ENCODE measurements at places on chromosomes 2 and 18.

- no peak for DNase-seq
Observed at GRCh38 chr18:48637081-48637990, 98.5 kb downstream of the CTIF start.

- DNase-seq = no peak
Observed at GRCh38 chr18:50388988-50389387, 14.1 kb downstream of the SKA1 start.

DNA sequence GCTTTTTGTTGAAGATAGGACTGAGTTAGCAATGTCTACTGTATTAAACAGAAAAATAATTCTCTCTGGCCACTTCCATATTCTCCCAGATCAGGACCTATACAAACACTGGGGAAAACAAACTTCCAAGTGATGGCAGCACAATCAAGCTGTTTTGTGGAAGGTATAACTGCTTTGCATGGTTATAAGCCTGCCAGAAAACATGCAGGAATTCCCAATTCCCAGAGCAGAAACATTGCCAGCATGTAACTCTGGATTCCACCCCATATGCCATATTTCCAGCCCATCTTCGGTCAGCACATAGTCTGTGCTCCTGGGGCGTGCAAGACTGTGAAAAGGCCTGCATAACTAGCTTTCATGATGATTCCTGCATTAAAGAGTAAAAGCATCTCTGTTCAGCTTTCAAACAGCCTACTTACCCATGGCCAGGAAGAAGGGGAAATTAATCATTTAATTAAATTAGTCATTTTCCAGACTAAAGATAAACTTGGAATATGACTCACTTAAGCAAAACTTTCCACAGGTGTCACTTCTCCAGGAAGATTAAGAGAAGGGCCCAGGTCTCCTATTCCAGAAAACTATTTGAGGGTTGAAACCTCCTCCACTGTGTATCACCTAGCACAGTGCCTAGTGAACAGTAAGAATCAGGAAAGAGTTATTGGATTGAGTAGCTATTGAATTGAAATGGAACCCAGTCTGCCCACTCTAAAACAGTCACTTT lies 280.5 kb downstream of the NRXN1 start:
- DNase-seq = no peak

GRCh38 chr2:193124815-193125214 lies 930.1 kb upstream of the TMEFF2 start:
- no peak for DNase-seq

DNA sequence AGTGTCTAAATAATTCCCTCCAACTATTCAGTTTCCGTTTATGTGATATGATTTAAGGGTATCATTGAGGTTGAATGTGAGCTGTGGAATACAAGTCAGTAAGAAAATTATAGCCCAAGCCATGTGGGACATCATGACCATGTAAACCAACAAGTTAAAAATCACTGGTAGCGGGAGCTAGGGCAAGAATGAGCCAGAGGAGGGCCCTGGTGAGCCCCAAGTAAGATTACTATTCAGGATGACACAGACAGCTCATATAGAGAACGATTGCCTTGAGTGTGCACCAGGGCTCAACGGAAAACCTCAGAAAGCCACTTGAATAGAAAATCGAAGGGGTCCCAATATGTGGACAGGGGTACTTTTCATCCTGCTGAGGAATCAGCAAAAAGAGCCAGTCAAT lies 87.8 kb upstream of the RBMS1 start:
- DNase-seq = no peak

DNA sequence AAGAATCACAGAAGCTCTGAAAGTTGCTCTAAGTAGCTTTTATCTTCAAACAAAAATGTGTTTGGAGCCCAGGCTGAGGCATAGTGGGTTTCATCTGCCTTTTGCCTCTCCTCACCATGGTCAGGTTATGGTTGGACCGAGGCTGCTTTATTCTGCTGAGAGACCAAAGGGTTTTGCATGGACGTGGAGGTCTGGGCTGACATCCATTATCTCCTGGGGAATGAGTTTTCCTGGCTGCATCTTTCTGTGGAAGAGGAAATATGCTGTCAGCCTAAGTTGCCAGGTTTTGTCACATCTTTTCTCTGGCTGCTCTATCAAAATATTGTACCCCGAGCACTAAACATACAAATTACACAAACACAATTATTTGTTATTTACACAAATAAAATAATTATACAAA lies 223.2 kb downstream of the LDLRAD4 start:
- DNase-seq = no peak

DNA sequence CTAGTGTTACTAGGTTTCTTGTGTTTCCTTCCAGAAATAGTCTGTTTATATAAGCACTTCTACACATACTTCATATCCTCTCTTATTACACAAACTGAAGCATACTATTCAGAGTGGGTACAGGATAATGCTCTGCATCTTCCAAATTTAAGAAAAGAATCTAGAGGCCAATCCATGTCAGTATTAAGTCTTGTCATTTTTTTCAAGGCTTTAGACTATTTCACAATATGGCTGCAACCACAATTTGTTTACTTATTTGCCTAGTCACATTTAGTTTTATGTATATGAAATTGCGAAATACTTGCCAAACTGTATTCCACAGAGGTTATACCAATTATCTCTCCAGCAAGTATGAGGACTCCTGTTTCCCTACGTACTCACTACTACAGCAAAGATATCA lies 27.9 kb downstream of the IWS1 start:
- DNase-seq = no peak

GRCh38 chr2:20469595-20469994 lies 22.7 kb downstream of the RHOB start:
- no peak for DNase-seq
